ENCODE measurements at places on chromosomes 7 and 10. TPM values are rescaled to one million over a fixed set of nuclear protein-coding genes. Genes with fewer than 3 reads are reported as not detected.
A peak's percentile ranks its signal among the peaks of the same experiment; 100 is the strongest.

FEZF1 gene
- total RNA-seq = not detected

SH2B2 gene
- 1.2 TPM for total RNA-seq

TRUB1 gene
- total RNA-seq = 12.3 TPM

- no peaks in the 10 kb centered on the region for H3K36me3 ChIP-seq
- H3K27me3 ChIP-seq = no peaks in the 10 kb centered on the region
- no peak overlapping the region for H3K4me3 ChIP-seq
- no peak for DNase-seq
These were observed 220.5 kb downstream of the PTPRN2 start for GRCh38 chr7:158366916-158367633.

DNA sequence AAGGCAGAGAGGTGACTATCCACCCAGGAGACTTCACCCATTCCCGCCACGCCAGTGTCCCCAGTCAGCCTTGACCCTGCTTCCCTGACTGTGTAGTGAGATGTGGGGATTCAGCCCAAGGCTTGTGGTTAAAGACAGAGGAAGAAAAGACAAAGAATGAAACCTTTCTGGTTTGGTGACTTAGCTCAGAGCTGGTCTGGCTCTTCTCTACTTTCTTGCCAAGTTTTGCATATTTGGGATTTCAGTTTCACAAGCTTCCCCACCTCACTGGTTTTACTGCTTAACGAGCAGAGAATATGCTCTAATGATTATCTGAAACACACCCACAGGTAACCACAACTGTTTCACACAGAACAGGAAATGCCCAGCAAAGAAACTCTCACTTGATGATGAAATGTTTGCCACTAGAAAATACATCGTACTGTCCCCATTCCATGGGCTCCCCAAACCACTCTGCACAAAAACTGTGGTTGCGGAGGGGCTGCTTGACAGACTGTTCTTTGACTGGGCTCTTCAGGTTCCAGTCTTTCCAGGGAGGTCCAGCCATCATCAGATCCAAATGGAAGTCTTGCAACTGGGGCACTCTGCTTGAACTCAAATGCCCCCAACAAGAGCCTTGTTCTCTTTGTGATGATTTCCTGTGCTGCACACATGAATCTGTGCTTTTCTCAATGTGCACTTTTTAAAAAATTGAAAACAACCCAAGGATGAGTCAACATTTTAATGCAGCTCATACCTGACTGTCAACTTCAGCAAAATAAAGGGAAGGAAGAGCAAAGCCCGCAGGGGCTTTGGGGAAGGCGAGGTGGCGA is 95.5 kb downstream of the CTBP2 start:
- peak overlapping the region; percentile 51 for H3K27ac ChIP-seq
- H3K4me3 ChIP-seq = peak overlapping the region; percentile 42
- peaks cover 13% of the 10 kb centered on the region for H3K4me1 ChIP-seq
- H3K36me3 ChIP-seq = no peaks in the 10 kb centered on the region

DNA sequence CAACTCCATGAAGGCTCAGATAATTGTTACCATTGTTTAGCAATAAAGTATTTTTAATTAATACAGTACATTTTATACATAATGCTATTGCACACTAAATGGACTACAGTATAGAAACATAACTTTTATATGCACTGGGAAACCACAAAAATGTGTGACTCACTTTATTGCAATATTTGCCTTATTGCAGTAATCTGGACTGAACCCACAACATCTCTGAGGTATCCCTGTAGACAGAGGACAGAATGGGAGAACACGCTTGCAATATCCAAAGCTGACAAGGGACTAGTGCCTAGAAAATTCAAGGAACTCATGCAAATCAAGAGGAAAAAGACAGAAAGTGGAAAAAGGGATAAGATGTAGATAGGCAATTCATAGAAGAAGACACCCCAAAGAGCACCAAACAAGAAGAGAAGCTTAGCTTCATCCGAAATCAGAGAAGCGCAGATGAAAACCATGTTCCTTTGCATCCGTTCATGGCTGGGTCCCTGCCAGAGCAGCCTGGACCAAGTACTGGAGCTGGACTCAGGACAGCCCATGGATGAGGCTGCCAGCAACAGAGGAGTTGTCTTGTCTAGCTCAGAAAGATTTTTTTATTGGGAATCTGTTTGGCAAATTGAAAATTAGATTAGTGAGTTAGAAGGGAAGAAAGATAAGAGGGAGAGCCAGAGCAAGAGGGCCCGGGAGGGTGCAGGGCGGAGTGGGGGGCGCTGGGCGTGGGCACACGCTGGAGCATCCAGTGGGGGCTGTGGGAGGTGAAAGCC is 16.0 kb upstream of the GALNTL5 start:
- no peak for DNase-seq
- no peak overlapping the region for H3K27ac ChIP-seq
- H3K4me3 ChIP-seq = no peak overlapping the region

Measured in activated naive CD8-positive, alpha-beta T cell treated with anti-CD3 and anti-CD28 coated beads, Interleukin-2, amount 10 ng/mL, durations not matched to agents 7 days and 5 days (primary cell).